ENCODE measurements at places on chromosomes 12 and 14.

DNA sequence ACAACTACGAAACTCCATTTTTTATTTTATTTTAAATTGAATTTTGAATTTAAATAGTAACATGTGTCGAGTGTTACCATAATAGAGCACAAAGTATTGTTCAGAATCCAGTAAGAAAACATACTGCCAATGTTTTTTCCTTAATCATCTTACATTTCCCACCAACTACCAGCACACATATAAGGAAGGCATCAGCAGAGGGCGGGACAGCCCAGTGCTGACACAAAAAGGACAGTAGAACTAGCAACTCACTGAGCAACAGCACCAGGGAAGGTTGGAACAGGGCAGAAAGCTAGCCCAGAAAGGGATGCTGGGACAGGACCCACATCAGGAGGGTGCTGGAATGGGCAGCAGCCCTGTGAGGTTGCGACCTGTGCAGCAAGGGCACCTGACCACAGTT, 43.9 kb downstream of the DICER1 start:
- no peak for DNase-seq

DNA sequence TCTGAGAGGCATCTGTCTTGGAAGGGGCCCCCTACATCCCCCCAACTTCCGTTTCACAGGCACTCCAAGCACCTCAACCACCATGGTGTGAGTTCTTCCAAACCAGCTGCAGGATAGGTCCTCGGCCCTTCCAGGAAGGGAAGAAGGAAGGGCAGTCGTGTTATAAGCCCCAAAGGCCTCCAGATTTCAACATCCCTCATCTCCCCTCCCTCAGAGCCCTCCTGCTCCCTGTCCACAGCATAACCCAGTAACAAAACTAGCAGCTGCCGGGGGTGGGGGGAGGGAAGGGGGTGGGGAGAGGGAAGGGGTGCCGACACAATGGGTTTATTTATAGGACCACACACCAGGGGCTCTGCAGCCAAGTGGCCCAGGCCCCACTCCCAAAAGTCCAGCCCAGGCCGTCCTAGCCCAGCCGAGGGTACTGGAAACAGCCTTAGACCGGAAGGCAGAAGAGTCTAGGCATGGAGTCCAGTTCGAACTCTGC, 18.3 kb downstream of the NCKAP5L start:
- DNase-seq, result no peak

DNA sequence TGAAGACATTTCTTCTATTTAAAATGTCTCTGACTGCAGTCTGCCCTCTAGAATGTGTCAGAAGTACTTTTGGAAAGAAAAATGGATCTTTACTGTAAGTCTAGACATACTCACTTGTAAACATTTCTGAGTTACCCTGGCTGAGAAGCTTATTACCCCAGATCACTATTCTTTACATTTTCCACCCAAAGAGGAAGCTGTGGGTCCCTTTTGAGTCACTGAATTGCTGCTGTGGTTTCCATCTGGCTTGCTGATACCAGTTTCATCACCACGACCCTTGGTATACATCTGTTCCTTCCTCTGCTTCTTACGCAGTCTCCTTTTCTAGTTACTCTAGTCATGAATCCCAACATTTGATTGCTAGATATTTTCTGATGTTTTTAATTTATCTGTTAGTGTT, 20.2 kb upstream of the CLEC4D start:
- no peak for DNase-seq

DNA sequence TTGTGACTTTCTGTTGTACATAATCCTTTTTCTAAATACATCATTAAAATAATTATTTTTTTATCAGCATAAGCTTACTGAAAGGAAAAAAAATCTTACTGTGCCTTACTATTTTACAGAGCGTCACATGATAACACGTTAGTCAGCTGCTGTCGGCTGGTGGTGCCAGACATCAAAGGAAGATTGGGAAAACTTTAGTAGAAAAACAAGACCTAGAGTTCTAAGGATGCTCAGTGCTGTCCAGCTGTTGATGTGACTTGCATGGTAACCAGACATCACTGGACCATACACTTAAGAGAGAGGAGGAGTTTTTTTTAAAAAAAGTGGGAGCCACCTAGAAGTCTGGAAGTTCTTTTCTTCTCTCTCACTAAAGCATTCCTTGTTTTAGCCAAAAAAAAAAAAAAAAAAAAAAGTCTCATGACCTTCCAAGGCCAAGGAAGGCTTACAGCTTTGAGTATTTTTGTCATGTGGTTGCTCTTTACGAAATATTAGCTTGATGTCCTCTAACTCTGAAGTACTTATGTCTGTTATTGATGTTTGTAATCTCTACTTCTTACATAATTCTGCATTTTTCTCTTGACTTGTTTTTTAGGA, 4.5 kb downstream of the RASSF8 start:
- no peak for DNase-seq

GRCh38 chr14:25222256-25222655, 172.3 kb upstream of the STXBP6 start:
- DNase-seq, result no peak

DNA sequence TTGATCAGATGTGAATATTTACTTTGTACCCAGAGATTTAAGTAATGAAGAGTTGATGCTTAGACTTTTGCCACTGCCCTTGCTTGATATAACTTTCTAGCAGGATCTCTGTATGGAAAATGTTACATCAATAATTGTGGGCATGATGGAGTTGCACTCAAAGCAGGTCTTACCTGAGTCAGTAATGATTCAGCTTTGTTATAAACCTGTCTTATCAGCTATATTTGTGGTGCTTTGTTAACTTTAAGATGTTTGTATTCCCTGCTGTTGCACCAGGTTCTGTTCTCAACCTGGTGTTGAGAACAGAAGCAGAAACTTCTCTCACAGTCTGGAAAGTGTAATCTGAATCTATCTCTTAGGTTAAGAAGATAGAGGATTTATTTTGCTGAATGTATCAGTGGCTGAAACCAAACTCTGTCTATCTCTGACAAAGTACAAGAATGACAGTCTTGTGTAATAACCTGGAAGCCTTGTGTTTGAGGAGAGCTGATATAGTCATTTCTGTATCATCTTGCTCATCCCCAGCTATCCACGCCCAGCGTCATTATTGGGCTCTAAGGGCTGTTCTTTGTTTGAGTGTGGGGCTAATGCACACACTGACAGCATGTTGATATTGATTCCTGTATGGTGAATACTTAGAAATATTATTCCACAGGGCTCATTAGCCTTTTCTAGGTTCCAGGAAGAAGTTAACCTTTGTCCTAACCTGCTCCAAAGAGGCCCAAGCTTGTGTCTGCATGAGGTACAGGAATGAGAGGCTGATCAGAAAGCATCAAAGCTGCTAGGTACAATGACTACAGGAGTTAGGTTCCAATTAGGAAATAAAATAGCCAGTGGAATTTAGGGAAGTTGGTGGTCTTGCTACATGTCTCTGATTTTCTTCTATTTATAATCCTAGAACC, 3.6 kb downstream of the AKAP6 start:
- no peak for DNase-seq
